ENCODE measurements at places on chromosomes 4 and X.

DNA sequence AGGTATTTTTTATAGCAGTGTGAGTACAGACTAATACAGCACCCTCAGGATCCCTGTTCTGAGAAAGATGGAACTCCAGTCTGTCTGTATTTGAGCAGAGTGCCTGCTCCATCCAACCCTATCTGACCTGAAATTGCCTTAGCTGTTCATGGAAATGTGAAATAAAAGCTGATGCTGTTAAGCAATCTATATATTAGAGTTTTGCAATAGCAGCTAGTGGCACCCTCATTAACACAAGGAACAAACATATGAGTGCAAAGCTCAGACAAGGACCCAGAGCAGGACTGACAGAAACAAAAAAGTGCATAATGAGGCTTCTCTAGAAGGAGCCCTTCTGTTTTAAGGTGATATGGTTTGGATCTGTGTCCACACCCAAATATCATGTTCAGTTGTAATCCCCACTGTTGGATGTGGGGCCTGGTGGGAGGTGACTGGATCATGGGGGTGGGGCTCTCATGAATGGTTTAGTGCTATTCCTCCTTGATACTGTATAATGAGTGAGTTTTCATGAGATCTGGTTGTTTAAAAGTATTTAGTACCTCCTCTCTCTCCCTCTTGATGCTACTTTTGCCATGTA lies 272.9 kb upstream of the KLF3 start:
- DNase-seq: no peak

GRCh38 chrX:1392376-1393068 lies 609 bp upstream of the SLC25A6 start:
- DNase-seq: no peak

GRCh38 chrX:16528620-16529019 lies 121.3 kb upstream of the S100G start:
- DNase-seq: no peak

- no peak for DNase-seq
Measured at GRCh38 chr4:61332693-61333092, 132.6 kb downstream of the ADGRL3 start.

- no peak for DNase-seq
Measured at GRCh38 chr4:26150948-26151347, 169.9 kb upstream of the RBPJ start.

GRCh38 chr4:189779281-189779980 lies 161.2 kb upstream of the FRG1 start:
- no peak for DNase-seq

DNA sequence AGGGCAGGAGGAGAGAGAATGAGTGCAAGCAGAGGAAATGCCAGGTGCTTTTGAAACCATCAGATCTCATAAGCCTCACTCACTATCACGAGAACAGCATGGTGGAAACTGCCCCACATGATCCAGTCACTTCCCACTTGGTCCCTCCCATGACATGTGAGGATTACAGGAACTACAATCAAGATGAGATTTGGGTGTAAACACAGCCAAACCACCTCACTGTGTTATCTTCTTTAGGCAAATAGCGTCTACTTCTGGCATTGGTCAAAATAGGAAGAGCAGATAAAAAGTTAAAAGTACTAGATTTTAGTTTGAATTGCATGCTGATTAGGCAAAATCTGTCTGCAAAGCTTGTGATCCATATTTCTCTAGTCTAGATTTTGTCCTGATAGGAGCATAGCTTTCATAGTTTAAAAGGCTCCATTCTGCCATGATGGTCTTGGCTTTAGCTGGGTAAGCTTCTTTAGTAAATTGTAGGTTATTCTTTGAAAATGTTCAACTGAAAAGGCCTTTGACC lies 267.5 kb downstream of the NKX6-1 start:
- no peak for DNase-seq

Data from activated CD8-positive, alpha-beta memory T cell treated with anti-CD3 and anti-CD28 coated beads for 1 hour (primary cell).